ENCODE measurements at places on chromosomes 11 and 22.

DNA sequence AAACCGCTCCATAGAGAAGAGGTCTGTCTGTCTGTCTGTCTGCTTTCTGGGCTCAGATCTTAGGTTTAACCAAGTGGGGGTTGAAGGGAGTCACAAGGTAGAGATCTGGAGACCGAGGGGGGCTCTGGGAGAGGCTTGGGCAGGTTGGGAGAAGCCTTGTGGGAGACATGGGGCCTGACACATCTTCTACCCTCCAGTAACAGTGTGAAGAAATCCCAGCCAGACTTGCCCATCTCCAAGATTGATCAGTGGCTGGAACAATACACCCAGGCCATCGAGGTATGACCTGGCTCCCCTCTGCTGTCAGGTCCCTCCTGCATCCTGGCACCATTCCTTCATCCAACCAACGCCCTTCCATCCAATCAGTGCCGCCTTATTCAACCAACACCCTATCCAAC, 7.4 kb downstream of the PRR33 start:
- peak; percentile 14 for DNase-seq

- no peak for DNase-seq
Measured at GRCh38 chr11:110519796-110520195, 90.0 kb downstream of the FDX1 start.

GRCh38 chr22:42925598-42925997, 68.5 kb upstream of the ARFGAP3 start:
- DNase-seq, result no peak

DNA sequence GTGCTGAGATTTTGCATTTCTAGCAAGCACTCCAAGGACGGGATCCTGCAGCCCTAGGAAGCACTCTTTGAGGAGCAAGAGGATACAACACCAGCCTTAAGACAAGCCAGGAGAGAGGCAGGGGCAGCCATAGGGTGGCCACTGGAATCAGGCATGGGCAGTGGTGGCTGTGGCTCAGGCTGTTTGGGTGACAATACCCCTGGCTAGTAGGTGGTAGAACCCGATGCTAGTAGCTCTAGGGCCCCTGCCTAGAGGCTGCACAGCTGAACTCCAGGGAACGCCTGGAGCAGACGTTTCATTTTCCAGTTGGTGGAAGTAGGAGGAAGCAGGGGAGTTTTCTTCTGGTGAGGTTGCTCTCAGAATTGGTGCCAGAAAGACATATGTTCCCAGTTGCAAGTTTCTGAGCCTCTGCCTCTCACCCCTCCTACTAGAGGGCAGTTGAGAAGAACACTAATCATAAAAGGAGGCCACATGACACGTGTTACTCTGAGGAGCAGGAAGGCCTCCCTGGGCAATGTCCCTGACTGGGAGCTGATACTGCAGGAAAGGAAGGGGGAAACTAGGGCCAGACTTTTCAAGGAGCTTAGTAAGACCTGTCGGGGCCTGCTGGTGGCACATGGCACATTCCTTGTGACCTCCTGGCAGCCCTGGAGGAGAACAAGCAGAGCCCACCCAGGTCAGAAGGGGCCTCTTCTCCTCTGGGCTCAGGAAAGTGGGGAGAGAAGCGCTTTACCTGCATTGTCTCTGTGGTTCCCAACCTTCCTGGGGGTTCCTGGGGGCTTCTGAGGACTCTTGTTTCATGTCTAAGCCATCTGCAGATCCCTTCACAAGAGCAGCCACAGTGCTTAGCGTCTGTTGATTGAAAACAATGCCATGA, 56.6 kb upstream of the DRD2 start:
- no peak for DNase-seq

- no peak for DNase-seq
Measured at GRCh38 chr22:24474649-24475255, 20.4 kb upstream of the UPB1 start.

DNA sequence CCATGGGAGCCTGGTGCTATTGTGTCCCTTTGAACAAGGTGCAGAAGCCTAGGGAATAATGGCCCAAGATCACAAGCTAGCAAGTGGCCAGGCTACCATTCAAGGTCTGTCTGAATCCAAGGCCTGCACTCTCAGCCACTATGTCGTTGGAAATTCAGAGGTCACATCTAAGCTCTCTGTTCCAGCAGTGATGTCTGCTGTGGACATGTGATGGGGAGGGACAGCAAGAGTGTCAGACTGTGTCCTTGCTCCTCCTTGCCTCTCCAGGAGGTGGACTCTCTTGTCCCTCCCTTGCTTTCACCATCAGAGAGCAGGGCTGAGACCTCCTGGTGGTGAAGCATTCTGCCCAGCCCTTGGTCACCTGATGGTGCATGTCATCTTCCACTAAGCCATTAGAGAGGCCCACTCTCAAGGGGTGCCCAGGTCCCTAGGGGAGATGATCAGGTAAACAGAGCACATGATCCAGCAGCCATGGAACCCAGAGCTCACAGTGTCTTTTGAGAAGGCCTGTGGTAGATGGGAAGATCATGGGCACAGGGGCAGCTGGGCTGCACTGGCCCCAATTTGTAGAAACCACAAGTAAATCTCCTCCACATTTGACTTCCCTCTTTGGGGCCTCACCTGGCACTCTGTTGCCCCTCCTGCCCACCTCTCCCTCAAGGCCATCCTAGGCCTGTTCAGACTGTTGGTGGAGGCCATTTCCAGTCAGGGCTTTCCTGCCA, 37.1 kb upstream of the SUSD2 start:
- DNase-seq, result no peak

DNA sequence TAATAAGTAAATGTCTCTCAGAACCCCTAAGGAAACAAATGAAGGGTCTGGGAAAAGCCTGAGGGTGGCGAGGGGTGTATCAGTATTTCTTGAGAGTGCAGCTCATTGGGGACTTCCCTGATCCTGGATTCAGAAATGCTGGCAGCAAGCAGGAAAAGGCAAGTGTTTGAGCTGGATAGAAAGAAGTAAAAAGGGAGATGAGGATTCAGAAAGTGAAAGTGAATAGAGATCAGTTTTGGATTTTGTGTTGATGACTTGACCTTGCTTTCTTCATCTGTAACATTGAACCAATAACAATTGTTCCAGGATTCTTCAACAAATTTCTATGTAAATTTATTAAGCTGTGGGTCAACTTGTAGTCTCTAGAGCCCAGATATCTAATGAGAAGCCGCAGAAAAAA, 66.9 kb upstream of the CTSC start:
- DNase-seq, result no peak

DNA sequence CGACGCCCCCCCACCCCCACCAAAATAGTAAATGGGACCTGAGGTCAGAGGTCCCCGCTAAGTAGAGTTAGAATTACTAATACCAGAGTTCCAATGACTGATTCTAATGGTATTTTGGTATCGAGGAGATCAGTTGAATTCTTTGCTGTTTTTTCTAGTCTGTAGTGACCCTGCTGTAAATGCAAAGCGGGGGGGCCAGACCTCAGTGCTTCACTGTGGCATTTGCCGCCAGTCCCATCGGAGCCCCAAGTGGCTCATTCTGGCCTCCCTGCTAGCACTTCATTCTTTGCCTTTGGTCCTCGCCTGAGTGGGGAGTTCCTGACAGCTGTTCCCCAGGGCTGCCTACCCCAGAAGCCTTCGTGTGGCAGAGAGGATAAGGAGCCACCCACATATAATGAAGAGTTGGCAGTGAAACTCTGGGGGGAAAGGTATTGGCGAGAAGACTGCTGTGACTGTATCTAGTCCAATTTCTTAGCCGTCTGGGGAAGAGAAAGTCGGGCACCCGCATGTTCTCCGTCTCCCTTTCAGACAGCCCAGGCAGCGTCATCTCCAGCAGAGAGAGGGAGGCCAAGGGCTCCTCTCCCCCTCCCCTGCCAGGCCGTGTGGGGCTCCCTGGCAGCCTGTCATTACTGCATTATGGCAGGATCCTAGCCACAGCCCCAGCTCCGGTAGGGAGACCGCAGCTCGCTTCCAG, 19.4 kb upstream of the CABP7 start:
- DNase-seq, result no peak

GRCh38 chr11:27558401-27558800, 51.8 kb upstream of the LIN7C start:
- DNase-seq, result no peak

- DNase-seq, result no peak
Measured at GRCh38 chr11:133253570-133253969, 278.7 kb downstream of the OPCML start.

GRCh38 chr11:36744375-36745168, 146.5 kb upstream of the RAG2 start:
- DNase-seq, result peak; percentile 37

DNA sequence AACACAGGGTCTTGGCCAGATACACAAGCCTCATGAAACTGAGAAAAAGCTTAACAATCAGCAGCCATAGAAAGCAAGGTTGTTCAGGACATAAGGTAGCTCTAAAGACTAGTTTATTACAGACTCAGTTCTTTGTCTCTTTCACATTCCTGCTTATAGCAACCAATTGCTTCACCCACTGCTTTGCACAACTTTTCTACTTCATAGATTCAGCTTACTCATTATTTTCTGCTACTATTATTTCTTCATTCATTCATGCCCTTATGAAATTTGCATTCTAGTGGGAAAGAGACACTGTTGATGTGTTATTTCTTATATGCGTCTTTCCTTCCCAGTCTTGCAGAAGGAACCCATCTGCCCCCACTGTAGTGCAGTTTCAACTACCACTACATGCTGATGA, 4.7 kb downstream of the CCDC34 start:
- DNase-seq, result no peak

GRCh38 chr11:119029340-119030028, 1.2 kb downstream of the SLC37A4 start:
- no peak for DNase-seq

DNA sequence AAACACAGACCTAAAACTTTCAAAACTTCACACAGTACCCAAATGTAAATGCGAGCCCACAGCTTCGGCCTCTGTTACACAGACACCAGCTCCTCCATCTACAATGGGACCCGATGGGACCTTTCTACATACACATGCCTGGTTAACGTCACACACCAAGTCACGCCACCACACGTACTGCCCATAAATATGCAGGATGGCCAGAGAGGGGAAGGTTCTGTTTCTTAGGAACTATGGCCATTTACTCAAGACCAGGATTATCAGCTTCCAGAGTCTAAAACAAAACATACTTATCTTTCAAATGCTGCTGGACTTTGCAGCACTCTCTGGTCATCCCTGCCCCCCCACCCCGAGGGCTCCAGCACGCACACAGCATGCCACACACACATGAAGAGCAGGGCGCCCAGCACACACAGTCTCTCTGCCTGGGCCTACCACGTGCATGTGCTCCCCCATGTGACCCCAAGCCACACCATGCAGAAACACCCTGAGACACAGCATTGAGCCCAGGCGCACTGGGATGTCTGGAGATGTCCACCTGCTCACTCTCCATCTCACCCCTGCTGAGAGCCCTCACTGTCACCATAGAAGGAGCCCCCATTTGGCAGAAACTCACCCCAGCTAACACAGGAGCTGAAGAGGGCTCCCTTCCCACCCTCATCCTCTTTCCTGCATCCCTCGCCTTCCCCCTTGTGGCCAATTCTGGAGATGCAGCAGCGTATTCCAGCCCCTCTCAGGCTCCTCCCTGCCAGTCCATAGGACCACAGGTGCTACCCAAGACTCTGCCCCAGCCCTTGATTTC, 61.8 kb downstream of the SLC22A12 start:
- DNase-seq, result peak; percentile 58

Measured in CD4-positive, alpha-beta T cell treated with Interleukin-15 for 1 hour (primary cell).